ENCODE measurements at places on chromosomes 6 and 20. TPM values are rescaled to one million over a fixed set of nuclear protein-coding genes. Genes with fewer than 3 reads are reported as not detected.
A peak's percentile ranks its signal among the peaks of the same experiment; 100 is the strongest.

Gene ZNF311
- 2.1 TPM for total RNA-seq

DNA sequence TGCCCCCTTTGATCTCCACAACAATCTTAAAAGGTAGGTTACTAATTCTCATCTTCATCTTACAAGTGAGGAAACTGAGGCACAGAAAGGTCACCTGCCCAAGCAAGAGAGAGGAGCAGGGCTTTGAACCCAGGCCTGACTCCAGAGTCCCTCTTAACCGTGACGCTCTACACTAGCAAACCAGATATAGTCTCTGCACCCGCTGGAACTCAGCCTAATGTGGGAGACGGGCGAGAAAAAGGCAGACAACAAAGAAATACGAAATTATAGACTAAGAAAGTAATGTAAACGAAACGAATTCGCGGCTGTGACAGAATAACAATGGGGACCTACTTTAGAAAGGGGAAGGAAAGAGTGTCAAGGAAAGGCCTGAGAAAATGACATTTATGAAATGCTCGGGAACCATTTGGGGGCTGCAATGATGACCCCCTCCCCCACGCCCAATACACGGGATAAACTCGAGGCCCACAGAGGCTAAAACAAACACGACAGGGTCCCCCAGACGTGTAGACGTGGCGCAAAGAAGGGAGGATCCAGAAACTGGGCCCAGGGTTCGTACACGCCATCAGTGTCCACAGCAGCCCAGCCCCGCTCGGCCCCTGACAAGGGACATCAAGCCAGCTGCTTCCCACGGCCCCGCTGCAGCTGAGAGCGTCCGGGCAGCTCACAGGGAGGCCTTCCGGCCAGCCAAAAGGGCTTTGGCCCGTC lies 637 bp downstream of the TRPC4AP start:
- no peak for DNase-seq

DNA sequence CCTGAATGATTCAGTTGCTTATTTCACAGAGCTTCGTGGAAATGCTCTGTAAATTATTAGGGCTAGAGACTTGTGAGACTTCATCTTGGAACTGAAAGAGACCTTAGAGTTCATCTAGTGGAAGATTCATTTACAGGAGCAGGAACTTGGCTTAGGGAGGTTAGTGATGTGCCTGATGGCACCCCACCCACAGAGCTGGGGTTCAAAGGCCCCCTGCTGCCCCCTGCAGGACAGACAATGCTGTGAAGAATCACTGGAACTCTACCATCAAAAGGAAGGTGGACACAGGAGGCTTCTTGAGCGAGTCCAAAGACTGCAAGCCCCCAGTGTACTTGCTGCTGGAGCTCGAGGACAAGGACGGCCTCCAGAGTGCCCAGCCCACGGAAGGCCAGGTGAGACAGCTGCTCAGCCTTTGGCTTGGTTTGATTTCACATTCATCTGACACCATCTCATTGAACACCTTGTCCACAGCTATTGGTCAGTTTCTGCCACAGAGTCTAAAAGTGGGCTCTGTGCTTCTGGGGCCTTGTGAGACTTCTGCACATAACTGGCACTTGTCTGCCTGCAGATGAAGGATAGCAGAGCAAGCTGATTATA lies 25.1 kb downstream of the MYBL2 start:
- DNase-seq, result peak; percentile 60

DNA sequence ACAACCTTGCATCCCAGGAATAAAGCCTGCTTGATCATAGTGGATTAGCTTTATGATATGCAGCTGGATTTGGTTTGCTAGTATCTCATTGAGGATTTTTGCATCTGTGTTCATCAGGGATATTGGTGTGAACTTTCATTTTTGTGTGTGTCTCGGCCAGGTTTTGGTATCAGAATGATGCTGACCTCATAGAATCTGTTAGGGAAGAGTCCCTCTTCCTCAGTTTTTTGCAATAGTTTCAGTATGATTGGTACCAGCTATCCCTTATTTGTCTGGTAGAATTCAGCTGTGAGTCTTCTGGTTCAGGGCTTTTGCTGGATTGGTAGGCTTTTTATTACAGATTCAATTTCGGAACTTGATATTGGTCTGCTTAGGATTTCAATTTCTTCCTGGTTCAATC lies 132.5 kb downstream of the ZFAND3 start:
- DNase-seq, result no peak

Gene TMEM244
- total RNA-seq, result not detected

Gene ID1
- 74.4 TPM for total RNA-seq

Gene MUCL3
- total RNA-seq, result not detected

GRCh38 chr6:1864496-1864895 lies 254.8 kb downstream of the FOXC1 start:
- DNase-seq, result peak; percentile 12

DNA sequence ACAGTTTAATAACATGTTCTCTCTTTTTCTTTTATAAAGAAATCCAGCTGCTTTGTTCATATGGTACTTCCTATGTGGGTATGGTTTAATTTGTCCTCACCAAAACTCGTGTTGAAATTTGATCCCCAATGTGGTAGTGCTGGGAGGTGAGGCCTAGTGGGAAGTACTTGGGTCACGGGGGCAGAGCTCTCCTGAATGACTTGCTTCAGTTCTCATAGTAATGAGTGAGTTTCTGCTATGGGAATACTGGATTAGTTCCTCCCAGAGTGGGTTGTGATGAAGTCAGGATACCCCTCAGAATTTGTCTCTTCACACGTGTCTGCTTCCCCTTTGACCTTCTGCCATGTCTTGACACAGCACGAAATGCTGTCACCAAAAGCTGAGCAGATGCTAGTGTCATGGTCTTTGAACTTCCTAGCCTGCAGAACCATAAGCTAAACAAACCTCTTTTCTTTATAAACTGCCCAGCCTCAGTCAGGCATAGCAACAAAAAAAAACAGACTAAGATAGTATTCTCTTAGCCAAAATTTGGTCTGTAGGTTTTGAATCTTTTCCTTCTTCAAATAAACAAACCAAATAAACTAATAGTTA lies 87.8 kb upstream of the HS3ST5 start:
- no peak for DNase-seq

DNA sequence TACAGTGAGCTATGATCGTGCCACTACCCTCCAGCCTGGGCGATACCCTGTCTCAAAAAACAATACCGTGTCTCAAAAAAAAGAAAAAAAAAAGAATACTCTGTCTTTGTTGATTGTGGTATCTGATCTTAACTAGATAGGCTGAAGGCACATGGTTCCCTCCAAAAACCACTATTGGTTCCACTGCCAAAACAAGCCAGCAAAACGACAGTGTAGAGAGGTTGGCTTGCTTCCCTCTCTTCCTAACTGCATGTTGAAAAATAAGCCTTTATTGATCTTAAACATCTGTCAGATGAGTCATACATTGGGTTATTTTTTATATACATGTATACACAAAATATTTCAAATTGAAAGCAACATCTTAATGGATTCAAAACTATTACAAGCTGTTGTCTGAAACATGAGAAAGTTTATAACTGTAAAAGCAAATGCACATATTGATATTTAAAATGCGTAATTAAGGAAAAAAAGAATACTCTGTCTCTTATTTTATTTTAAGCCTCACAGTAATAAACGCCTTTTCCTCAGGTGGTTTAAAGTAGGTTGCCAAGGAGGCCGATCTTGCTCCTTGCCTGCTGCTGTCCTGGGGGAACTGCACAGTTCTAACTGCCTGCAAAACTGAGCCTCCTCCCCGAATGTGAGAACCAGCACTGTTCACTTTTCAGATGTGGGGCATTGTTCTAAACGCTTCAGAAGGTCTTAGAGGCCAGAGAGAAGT lies 7.0 kb upstream of the NINL start:
- no peak for DNase-seq

Measured in PC-9 (cell line).